ENCODE measurements at places on chromosomes 12 and 14. TPM values are rescaled to one million over a fixed set of nuclear protein-coding genes. Genes with fewer than 3 reads are reported as not detected.

Gene P2RX2
- not detected for total RNA-seq

Gene GALNT16
- total RNA-seq: not detected

Gene ACOT4
- 3.2 TPM for total RNA-seq

Gene ETFBKMT
- total RNA-seq: 1.1 TPM

GRCh38 chr12:108297895-108298760 lies 41.0 kb downstream of the CMKLR1 start:
- no peaks in the 10 kb centered on the region for H3K27me3 ChIP-seq
- H3K36me3 ChIP-seq: no peaks in the 10 kb centered on the region
- H3K27ac ChIP-seq: no peak overlapping the region
- H3K4me3 ChIP-seq: no peak overlapping the region
- DNase-seq: no peak

DNA sequence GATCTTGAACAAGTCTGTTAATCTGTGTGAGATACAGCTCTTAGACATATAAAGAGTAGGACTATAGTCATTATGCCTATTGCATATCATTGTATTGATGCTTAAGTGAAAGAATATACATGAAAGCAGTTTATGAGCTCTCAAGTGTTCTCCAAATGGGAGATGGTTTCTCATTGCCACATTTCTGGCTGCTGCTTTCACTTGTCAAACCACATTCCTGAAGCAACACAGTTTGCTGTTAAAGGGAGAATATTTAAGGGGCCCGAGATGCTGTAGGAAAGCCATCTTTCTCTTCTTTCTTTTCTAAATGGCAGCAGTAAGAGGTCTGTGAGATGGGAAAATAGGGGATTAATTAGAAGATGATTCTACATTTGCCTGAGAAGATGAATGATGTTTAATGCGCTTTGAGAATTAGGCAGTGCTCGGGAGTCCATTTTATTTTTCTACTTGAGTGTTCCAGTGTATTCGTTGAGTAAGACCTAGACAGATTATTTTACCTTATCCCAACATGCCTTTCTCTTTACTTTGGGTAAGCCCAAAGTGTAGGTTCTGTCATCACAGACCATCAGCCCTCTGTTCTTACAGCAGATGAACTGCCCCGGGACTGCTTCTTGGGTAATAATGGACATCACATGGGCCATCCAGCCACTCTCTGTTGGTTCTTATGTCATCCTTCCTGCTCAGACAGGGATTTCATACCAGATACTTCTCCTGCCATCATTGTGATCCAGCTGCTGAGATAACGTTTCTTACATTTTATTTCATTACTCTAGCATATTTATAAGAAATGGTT lies 35.6 kb downstream of the ANO4 start:
- no peak overlapping the region for H3K4me3 ChIP-seq
- no peaks in the 10 kb centered on the region for H3K36me3 ChIP-seq
- no peaks in the 10 kb centered on the region for H3K27me3 ChIP-seq
- no peak overlapping the region for H3K27ac ChIP-seq

DNA sequence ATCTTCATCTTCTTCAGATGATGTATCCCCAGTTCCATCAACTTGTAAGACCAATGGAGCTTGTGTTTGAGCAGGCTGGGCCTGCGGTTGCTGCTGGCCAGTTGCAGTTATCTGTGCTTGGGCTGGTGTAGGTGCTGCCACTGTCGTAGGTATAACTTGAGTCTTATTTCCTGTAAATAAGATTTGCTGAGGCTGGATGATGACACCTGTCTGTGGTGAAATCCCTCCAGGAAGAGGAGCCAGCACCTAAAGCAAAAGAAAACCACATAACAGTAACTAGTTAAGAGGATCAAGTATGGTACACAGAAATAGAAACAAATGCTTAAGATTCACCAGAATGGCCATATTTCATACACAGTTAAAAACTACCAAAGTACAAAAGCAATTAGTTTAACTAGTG lies 28.2 kb downstream of the GTF2A1 start:
- peaks cover 50% of the 10 kb centered on the region for H3K4me1 ChIP-seq
- peak overlapping the region; percentile 44 for H3K4me3 ChIP-seq
- no peaks in the 10 kb centered on the region for H3K27me3 ChIP-seq

DNA sequence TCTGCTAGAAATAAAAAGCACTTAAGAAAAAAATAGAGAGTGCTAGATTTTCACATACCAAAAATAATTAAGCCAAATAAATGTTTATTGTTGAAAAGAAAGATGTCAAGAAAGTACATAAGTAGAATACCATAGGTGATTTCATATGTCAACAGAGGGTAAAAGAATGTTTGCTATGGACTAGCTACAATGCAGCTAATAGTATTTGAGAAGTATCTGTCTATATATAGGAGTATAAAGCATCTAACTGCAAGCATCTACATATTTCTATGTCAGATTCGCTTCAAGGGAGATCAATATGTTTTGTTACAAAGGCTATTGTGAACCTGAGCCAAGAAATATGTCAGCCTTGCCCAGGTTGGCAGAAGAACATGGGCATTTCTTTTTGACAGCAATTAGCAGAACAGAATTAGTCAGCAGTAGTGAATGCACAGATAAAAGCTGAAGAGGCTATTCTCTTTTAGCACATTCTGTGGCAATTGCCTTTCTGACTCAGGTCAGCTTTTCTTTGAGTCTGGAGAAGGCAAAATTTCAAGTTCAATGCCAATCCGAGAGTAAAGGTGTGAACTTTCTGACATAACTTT lies 140.1 kb downstream of the ALG10B start:
- no peaks in the 10 kb centered on the region for H3K36me3 ChIP-seq
- no peak overlapping the region for H3K27ac ChIP-seq
- no peaks in the 10 kb centered on the region for H3K4me1 ChIP-seq
- H3K27me3 ChIP-seq: no peaks in the 10 kb centered on the region

- H3K4me3 ChIP-seq: peak within 1 kb of the TSS; percentile 53
- H3K27ac ChIP-seq: no peak within 1 kb of the TSS
- no peaks in the 10 kb centered on the region for H3K36me3 ChIP-seq
- peaks cover 38% of the 10 kb centered on the region for H3K4me1 ChIP-seq
- H3K27me3 ChIP-seq: peaks cover 63% of the 10 kb centered on the region
Measured at GRCh38 chr14:41606532-41607303, at the start of gene LRFN5. Gene LRFN5 (plus strand): TSS chr14:41606876.

DNA sequence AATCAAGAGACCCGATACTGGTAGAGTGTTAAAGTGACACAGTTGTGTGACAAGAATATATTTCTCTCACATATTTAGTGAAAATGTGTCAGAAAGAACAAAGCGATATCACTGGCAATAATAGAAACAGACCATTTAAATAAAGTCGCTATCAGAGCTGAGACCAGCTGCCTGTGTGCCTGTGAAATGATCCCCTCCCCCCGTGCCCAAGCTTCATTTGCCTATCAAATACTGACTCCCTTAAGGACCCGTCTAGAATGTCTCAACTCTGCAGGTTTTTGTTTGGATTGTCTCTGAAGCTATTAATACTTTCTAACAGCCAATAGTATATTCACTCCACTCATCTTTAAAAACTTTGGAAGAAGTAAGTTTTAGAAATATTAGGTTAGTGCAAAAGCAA lies 98.9 kb downstream of the EGLN3 start:
- H3K27me3 ChIP-seq: no peaks in the 10 kb centered on the region
- H3K27ac ChIP-seq: no peak overlapping the region
- no peak overlapping the region for H3K4me3 ChIP-seq
- H3K36me3 ChIP-seq: no peaks in the 10 kb centered on the region

DNA sequence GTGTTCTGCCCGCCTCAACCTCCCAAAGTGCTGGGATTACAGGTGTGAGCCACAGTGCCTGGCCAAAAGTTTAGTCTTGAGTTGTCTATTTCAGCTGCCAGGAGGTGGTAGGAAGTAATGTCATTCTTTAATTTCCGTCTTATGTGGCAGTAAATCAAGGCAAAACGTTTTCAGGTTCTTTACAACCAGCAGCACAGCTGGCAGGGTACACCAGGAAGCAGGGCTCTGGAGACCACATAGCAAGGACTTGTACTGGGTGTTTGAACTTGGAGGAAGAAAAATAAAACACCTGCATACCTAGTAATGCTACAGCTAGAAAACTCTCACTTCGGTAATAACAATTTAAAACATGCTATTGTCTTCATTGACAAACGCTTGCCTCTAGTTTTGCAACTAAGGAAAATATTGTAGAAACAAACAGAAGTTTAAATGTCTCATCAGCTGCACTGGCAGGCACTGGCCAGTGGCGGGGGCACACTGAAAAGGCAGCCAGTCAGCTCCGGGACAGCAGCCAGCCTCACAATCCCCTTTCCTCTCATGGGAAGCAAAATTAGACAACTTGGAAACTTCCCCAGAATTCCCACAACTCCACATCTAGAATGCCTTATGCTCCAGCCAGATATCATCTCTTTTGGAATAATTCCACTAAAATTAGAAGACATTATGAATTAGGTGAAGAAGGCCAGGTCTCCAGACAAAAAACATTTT lies 72.2 kb downstream of the CLIP1 start:
- H3K4me3 ChIP-seq: no peak overlapping the region
- DNase-seq: no peak
- H3K36me3 ChIP-seq: peaks cover 37% of the 10 kb centered on the region
- H3K4me1 ChIP-seq: peaks cover 1% of the 10 kb centered on the region

GRCh38 chr12:102629262-102629888 lies 149.0 kb upstream of the IGF1 start:
- no peak overlapping the region for H3K27ac ChIP-seq
- H3K4me3 ChIP-seq: no peak overlapping the region
- H3K36me3 ChIP-seq: no peaks in the 10 kb centered on the region
- no peak for DNase-seq
- no peaks in the 10 kb centered on the region for H3K4me1 ChIP-seq

DNA sequence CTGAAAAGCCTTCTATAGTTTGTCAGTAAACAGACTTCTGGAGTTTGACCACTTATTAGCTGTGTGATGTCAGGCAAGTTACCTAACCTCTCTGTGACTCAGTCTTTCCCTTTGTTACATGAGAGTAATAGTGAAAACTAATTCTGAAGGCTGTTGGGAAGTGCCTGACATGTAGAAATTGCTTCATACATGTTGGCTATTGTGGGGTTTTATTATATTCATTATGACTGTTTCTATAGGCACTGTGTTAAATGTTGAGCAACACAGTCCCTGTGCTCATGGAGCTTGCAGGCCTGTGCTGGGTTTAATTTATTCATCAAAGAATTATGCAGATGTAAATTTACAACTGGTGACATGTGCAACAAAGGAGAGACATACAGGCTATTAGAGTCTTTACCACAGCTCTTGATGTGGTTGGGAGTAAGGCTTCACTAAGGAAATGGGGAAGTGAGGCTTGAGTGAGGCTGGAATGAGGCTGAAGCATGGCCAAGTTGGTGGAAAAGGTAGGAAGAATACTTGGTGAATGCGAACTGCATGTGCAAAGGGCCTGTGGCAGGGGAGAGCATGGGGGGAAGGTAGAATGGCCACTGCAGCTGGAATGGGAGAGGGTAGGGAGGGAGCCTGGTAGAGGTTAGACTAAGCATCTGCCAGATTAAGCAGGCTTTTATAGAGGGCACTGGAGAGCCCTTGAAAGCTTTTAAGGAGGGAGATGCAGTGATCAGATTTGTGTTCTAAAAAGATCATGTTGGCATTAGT lies 236.4 kb upstream of the CRY1 start:
- peaks cover 3% of the 10 kb centered on the region for H3K36me3 ChIP-seq
- no peak for DNase-seq
- no peaks in the 10 kb centered on the region for H3K27me3 ChIP-seq
- H3K4me1 ChIP-seq: peaks cover 63% of the 10 kb centered on the region

Data from activated CD4-positive, alpha-beta memory T cell treated with anti-CD3 and anti-CD28 coated beads for 36 hours (primary cell).